Transverse colon (tissue), 4 donors: ENCODE measurements at places on chromosomes 7 and 10. TPM values are rescaled to one million over a fixed set of nuclear protein-coding genes. Genes with fewer than 3 reads are reported as not detected.

C10orf62 gene
- total RNA-seq: not detected

GRCh38 chr10:71840958-71841335 is 10.1 kb downstream of the PSAP start:
- no peaks in the 10 kb centered on the region for H3K27me3 ChIP-seq
- H3K4me3 ChIP-seq: no peak overlapping the region
- DNase-seq: no peak
- H3K4me1 ChIP-seq: peaks cover 57% of the 10 kb centered on the region
- no peaks in the 10 kb centered on the region for H3K36me3 ChIP-seq

DNA sequence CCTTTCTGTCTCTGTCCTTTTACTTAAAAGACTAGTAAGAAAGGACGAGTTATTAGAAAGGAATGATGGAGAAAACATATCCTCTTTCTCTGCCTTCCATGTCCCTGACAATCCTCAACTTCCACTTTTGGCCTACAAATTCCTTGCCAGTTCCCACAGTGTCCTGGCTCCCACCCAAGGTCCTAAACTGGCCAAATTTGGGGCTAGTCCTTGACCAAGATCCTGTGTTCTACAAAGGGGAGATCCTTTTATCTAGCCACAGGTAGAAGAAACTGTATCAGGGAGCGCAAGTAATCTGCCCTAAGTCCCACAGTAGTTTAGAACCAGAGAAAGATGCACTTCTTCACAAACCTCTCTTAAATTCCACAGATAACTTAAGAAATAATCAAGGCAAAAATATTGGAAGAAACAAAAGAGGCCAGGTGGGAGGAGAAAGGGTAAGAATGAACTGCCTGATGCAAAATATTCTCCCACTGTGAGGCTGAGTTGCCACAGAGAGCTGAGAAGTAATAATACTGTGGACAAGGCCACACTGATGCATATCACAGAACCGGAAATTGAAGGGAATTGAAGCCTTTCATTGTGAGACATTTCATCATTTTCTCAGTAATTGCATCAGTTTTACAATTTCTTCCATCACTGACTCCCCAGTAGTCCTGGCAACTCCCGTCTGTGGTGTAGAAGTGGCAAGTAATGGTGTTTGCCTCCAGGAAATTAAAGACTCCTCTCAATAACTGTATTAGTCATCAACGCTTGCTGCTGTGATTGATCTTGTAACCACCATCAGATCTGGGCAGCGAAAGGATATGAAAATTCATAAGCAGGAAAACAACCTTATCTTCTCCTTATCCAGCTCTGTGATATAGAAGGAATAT is 47.2 kb downstream of the DNAJC12 start:
- no peaks in the 10 kb centered on the region for H3K4me1 ChIP-seq
- H3K27me3 ChIP-seq: no peaks in the 10 kb centered on the region
- H3K4me3 ChIP-seq: no peak overlapping the region
- H3K36me3 ChIP-seq: no peaks in the 10 kb centered on the region
- no peak for DNase-seq

HOXA5 gene
- 32.4 TPM for total RNA-seq

DNA sequence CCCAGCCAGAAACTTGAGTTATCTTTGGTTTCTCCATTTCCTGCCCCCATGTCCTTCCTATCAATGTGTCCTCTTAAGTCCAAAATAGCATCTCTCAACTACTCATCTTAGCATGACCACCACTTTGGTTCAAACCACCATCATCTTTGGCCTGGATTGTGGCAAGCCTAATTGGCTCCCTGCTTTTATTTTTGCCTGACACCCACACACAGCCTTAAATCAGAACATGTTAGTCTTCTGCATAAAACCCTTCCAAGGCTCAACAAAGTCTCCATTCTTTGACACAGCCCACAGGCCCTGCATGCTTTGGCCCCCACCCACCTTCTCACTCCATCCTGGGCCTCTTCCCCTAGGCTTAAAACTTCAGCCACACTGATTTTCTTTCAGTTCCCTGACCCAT is 2.0 kb upstream of the TSPAN14 start:
- DNase-seq: no peak
- no peak overlapping the region for H3K4me3 ChIP-seq
- peaks cover 24% of the 10 kb centered on the region for H3K4me1 ChIP-seq
- no peak overlapping the region for H3K27ac ChIP-seq
- no peaks in the 10 kb centered on the region for H3K27me3 ChIP-seq

- H3K36me3 ChIP-seq: no peaks in the 10 kb centered on the region
- no peaks in the 10 kb centered on the region for H3K27me3 ChIP-seq
- H3K4me3 ChIP-seq: no peak overlapping the region
Measured at GRCh38 chr7:15802425-15802824, 115.9 kb upstream of the MEOX2 start.

- DNase-seq: no peak
- H3K27ac ChIP-seq: no peak overlapping the region
- H3K4me3 ChIP-seq: no peak overlapping the region
- no peaks in the 10 kb centered on the region for H3K36me3 ChIP-seq
Measured at GRCh38 chr7:105399043-105399725, 10.5 kb upstream of the SRPK2 start.
